ENCODE measurements at places on chromosomes 7 and 10. TPM values are rescaled to one million over a fixed set of nuclear protein-coding genes. Genes with fewer than 3 reads are reported as not detected.

DNA sequence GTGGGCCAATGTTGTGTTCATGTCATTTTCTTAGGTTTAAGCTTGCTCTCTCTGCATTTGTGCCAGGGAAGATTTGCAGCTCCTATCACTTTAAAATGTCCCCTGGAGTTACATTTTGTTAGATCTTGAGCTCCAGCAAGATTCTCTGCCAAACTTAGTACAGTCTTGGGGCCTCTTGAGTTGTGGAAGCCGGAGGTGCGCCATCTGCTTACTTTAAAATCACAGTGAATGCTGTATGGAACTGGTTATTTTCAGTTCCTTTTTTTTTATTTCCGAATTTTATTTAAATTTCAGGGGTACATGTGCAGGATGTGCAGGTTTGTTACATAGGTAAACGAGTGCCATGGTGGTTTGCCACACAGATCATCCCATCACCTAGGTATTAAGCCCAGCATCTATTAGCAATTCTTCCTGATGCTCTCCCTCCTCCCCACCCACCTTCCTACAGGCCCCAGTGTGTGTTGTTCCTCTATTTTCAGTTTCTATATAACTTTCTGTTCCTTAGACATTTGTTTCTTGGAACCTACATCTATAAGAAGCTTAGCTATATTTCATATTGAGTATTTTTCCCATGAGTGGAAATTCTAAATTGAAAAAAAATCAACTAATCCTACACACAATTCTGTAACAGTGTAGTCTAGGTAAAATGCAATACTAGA lies 114.4 kb upstream of the CREB5 start:
- no peak for DNase-seq

- no peak for DNase-seq
Measured at GRCh38 chr10:71342573-71343391, 23.7 kb downstream of the SLC29A3 start.

- DNase-seq = no peak
Measured at GRCh38 chr10:89873055-89873454, 171.7 kb downstream of the KIF20B start.

DNA sequence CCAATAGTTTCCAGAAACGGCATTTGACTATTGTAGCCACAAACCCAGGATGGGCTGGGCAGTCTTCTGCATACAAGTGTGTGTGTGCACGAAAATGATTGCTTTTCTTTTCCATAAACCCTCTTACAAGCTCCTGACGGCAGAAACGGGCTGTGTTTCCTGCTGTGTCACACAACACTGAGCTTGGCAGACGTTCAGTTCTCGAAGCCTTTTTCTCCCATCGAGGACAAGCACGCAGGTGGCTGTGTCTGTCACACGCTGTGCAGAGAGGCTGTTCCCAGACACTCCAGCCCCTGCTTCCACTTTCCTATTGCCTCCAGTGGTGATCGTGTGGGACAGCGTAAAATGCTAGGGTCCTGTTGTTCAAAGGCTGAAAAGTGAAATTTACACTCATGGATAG lies 32.1 kb downstream of the RBAK start:
- DNase-seq = no peak

- DNase-seq = no peak
Measured at GRCh38 chr10:25338271-25338670, 163.5 kb downstream of the GPR158 start.

GRCh38 chr10:59814878-59815277 lies 61.6 kb upstream of the MRLN start:
- no peak for DNase-seq

DNA sequence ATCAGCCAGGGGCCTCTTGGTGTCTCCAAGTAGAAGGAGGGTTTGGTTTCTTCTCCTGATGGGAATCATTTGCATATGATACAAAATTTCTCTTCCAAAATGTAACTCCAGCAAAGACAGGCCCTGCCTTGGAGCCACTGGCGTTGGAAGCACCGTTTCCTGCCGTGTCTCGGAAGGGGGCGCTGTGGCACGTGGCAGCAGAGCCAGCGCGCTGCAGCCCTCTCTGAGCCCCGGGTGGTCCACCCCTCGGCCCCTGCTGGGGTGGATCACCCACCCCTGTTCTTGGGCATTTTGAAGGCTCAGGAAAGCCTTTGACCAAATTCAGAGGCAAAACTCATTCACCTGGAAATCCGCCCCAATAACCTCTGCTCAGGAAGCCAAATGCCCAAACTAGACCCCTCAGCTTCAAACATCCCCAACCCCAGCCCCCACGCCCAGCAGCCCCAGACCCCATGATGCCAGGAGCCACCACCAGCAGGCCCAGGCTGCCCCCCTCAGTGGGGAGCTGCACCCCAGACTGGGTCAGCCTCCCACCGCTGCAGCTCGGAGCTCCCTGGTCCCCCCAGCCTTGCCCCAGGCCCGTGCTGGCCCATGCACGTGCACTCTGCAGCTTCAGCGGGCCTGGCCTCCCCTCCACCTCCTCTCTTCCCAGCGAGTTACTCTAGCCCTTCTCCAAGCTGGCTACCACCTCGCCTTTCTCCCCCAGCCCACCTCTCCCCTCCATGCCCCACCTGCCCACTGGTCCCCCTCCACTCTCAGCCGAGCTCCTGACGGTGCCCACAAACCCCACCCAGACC lies 29.5 kb upstream of the ELFN1 start:
- DNase-seq = no peak

DNA sequence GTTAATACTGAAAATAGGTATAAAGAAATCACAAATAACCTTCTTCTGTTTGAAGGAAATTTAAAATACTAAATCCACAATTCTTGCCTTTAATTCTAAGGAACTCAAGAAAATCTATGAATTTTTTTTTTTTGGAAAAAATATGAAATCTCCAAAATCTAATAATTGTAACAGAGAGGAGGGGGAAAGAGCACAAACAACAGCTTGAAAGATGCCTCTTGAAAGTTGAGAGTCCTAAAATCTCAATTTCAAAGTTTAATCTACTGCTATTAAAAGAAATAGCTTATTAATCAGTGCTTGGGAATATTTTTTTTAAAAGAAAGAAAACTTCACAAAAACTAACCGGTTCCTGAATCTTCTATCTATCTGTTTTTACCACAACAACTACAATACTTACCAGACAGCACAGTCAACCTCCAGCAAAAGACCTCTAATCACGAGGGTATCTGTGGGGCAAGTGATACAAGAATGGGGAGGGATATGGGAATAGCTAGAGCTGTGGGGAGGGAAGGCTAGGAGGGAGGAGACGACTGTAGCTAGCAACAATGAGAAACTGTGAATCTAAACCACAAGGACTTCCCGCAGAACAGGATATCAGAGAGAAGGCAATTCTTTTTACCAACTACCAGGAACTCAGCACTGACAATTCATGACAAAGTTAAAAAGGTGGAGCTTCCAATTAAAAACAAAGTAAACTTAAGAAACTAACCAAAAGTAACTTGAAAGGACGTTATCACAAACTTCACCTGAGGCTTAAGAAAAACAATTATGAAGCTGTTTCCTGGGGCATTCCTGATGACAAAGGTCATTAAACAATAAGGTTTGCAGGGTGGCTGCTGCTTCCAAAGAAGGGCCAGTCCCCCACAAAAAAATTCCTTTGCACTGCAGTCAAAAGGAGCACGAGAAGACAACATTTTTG lies at the start of gene USP54:
TSS of gene USP54 (minus strand) at position 462 of the 919 bp plus-strand sequence. CDS start 15,684 bp downstream, outside the sequence.
- no peak for DNase-seq

GRCh38 chr7:5695727-5696345 lies 85.6 kb downstream of the RNF216 start:
- no peak for DNase-seq

- DNase-seq = no peak
Measured at GRCh38 chr7:12291870-12292269, 80.8 kb downstream of the TMEM106B start.

DNA sequence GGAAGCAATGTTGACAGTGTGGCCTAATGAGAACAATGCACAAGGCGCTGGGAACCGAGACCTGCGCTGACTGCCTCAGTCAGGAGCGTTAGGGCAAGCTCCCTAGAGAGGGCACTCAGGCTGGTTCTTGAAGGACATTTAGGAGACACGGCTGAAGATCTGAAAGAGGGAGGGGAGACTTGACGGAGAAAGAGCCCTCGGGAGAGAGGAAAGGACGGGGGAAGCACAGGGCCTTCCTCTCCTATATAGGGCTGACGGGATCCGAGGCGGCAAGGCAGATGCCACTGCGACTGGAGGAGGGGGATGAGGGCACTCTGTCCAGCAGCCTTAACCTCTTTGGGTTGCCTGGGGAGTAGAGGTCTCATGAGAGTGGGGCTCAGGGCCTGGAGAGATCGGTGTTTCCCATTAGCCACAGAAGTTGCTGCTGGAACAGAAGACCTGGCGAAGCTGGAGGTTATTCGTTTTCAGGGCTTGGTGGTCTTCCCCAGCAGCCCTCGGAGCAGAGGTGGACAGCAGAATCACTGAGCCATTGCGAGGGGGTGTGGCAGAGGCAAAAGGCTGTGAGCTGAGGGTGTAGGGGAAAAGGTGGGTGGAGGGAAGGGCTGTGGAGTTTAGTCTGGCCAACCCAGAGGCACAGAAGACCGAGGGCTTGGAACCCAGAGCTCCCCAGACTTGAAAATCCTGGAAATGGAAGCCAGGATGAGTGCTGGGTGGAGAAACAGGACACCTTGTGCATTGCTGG lies 36.0 kb downstream of the CLEC2L start:
- DNase-seq = no peak

DNA sequence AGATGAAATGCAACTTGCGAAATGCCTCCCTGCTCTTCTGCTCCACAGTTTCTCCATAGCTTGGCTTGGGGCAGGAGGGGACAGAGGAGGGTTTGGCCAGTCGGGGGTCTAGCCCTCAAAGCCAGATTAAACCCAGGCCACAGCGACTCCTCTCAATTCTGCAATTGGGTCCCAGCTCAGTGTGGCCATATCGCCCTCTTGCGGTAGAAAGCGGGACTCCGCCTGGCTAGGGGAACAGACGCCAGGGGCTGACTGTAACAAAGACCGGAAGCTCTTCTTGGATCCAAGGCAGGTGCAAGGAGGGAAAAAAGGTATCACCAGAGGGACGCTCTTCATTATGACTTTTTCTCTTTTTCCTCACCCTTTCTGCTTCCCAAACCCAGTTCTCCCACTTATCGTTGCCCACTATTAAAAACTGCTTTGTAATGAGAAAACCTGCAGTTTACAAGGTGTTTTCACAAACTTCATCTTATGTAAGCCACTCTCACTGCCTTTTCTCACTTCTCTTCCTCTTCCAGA lies 36.6 kb upstream of the TNPO3 start:
- DNase-seq = peak; percentile 79

- no peak for DNase-seq
Measured at GRCh38 chr7:90834771-90835170, 238.7 kb downstream of the CDK14 start.

DNA sequence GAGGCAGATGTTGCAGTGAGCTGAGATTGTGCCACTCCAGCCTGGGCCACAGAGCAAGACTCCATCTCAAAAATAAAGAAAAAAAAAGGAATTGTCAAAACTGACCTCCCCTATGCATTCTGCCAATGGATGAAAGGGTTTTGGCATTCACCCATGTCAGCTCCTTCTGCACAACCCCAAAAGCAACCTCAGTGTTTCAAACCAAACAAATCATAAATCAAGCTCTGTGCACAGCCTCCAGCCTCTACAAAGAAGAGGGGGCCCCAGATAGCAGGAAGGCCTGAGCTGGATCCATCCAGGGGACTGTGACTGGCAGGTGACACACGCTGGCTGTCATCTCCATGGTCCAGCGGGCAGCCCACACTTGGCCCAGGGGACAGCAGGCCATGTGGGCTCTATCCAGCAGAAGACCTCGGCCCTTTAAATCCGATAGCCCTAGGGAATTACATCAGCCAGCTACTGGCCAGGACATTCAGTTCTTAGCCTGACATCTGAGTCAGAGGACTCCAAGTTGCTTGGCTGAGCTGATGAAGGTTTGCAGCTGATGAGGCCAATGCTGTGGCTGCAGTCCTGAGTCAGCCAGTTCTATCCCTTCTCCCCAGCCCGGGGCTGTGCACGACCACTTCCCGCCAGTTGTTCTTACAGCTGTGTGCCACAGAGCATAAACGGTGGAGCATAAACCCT lies 52.0 kb upstream of the FIGNL1 start:
- DNase-seq = no peak

DNA sequence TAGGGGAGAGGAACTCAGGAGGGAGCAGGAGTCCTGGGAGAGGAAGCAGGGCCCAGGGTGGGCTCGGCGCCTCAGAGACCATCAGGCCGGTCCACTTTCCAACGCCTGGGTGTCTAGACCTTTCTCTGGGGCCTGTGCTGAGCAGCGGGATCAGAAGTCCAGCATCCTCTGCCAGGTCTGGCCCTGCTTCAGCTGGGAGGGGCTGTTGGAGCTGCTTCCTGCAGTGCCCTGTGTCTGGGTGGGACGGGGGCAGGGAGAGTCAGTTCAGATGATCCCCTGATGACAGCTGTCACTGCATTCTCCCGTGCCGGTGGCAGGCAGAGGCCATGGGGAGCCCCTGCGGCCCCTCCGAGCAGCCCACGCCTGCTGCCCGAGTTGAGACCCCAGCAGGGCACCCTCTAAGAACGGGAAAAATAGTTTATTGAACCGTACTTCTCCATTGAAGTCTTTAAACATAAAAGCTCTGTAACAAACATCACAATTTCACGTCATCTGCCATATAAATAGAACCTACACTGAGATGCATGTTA lies 23.3 kb downstream of the AP5Z1 start:
- no peak for DNase-seq

DNA sequence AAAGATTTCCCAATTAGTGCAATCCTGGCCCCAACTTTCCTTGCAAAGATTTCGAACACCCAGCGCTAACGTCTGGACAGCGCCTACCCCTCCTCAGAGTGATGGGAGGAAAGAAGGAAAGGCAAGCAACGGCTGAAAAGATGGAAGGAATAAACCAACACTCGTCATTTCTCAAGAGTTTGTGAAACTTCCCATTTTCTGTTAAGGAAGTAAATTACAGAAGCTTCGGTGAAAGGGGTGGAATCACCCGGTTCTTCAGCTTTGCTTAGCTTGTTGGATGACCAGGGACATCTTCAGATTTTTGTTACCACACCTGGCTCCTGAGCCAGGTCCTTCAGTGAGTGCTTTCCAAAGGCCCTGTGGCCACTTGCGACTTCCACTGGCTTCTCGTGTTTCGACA lies 313.1 kb downstream of the SKIDA1 start:
- no peak for DNase-seq

DNA sequence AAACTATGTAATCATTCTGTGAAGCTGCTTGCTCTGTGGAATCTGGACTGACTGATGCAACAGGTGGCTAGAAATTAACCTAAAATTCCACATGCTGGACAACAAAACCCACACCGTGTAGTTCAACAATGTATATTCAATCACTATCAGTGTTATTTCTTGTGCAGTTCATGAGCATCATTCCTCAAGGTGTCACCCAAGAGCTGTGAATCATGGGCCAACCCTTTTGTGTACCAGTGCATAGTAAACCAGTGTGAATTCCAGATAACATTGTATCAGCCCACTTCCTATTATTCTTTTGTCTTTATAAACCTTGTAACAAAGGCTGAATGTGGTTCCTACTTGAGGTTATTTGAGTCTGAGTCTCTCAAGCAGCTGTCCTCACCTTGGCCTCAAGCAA lies 905.2 kb upstream of the ZNF722 start:
- no peak for DNase-seq

GRCh38 chr7:100822236-100823139 lies 4.8 kb downstream of the EPHB4 start:
- DNase-seq = no peak

- DNase-seq = no peak
Measured at GRCh38 chr7:42227936-42228591, 8.9 kb downstream of the GLI3 start.

Gene AUTS2
- total RNA-seq = 0.87 TPM

Gene PDZD7
- 0.64 TPM for total RNA-seq

Gene A1CF
- not detected for total RNA-seq

Gene CD36
- not detected for total RNA-seq

Gene TRIM74
- total RNA-seq = 0.69 TPM

Gene MSMB
- total RNA-seq = not detected

Gene MORN4
- 1.8 TPM for total RNA-seq

Gene CRPPA
- total RNA-seq = 1.4 TPM

Measured in activated T-helper 2 cell treated with anti-CD3 and anti-CD28 coated beads, Interferon-gamma antibody, Interleukin-2, Interleukin-4, amounts not matched to agents 10 μg/mL and 5 μg/mL and 100 μg/mL, durations not matched to agents 14 hours and 24 hours and 36 hours (primary cell).